ENCODE measurements at places on chromosomes 2 and 18. TPM values are rescaled to one million over a fixed set of nuclear protein-coding genes. Genes with fewer than 3 reads are reported as not detected.

GRCh38 chr2:108266218-108266617 is 22.5 kb upstream of the SULT1C2 start:
- no peak for DNase-seq
- no peaks in the 10 kb centered on the region for H3K27me3 ChIP-seq
- H3K27ac ChIP-seq = no peak overlapping the region
- H3K36me3 ChIP-seq = no peaks in the 10 kb centered on the region
- no peak overlapping the region for H3K4me3 ChIP-seq

- H3K27me3 ChIP-seq = no peaks in the 10 kb centered on the region
- peaks cover 58% of the 10 kb centered on the region for H3K4me1 ChIP-seq
- peak; percentile 48 for DNase-seq
- no peak overlapping the region for H3K27ac ChIP-seq
Measured at GRCh38 chr2:239383036-239383758, 17.6 kb downstream of the HDAC4 start.

GRCh38 chr2:69046221-69046662 is 33.3 kb downstream of the ANTXR1 start:
- no peaks in the 10 kb centered on the region for H3K27me3 ChIP-seq
- H3K4me3 ChIP-seq = no peak overlapping the region
- H3K27ac ChIP-seq = no peak overlapping the region
- peaks cover 14% of the 10 kb centered on the region for H3K4me1 ChIP-seq

- H3K36me3 ChIP-seq = no peaks in the 10 kb centered on the region
- no peak overlapping the region for H3K27ac ChIP-seq
- no peaks in the 10 kb centered on the region for H3K27me3 ChIP-seq
- H3K4me1 ChIP-seq = peaks cover 20% of the 10 kb centered on the region
Measured at GRCh38 chr18:70331456-70332097, 42.7 kb downstream of the SOCS6 start.

DNA sequence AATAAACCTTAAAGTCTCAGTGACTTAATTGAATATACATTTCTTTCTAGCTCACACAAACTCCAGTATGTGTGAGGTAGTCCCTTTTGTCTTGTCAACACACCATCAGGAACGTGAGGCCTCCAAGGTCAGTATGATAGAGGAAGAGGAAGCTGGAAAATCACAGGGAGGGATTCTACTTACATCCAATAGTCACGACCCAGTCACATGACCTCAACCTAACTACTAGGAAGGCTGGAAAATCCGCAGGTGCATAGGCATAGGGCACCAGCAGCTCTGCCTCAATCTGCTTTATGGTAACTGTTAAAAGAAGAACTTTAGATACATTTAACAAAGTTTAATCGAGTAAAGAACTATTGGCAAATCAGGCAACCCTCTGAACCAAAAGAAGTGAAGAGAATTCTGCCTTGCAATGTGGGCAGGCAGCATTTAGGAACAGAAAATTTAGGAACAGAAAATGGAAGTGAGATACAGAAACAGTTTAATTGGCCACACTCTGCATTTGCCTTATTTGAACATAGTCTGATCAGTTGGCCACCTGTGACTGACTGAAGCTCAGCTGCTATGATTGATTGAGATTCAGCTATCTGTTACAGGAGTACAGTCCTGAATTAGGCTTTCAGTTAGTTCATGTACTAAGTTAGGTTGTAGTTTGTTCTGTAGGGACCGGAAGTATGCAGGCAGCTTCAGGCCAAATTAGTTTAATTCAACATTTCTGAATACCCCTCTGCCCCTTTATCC is 165.0 kb upstream of the PARD3B start:
- H3K4me3 ChIP-seq = no peak overlapping the region
- no peaks in the 10 kb centered on the region for H3K4me1 ChIP-seq
- no peaks in the 10 kb centered on the region for H3K36me3 ChIP-seq
- H3K27me3 ChIP-seq = no peaks in the 10 kb centered on the region
- DNase-seq = no peak

- no peaks in the 10 kb centered on the region for H3K36me3 ChIP-seq
- no peak overlapping the region for H3K4me3 ChIP-seq
- no peaks in the 10 kb centered on the region for H3K4me1 ChIP-seq
Measured at GRCh38 chr2:41912776-41913175, 135.0 kb upstream of the PKDCC start.

- H3K4me1 ChIP-seq = peaks cover 5% of the 10 kb centered on the region
- peak overlapping the region; percentile 54 for H3K27ac ChIP-seq
- no peak overlapping the region for H3K4me3 ChIP-seq
- DNase-seq = peak; percentile 83
Measured at GRCh38 chr2:238929242-238930081, 81.6 kb downstream of the TWIST2 start.

DNA sequence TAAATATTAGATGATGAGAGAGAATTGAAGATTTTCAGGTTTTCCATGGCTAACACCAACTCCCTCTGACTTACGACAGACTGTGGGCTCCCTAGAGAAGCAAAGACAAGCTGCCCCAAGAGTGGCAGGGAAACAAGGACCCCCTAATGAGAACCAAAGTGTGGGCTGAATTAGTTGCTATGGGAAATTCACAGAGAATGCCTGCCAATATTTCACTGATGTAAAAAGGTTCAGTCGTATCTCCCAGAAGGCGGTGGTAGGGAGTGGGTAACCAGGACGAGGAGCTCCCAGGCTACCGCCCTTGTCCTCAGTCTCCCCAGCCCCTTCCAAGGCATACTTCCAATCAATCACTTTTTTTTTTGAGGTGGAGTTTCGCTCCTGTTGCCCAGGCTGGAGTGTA is 113.6 kb downstream of the LAMA1 start:
- no peaks in the 10 kb centered on the region for H3K36me3 ChIP-seq
- DNase-seq = no peak
- no peaks in the 10 kb centered on the region for H3K27me3 ChIP-seq

- H3K4me1 ChIP-seq = no peaks in the 10 kb centered on the region
- DNase-seq = no peak
- no peak overlapping the region for H3K27ac ChIP-seq
- no peaks in the 10 kb centered on the region for H3K36me3 ChIP-seq
- no peak overlapping the region for H3K4me3 ChIP-seq
Measured at GRCh38 chr2:68415521-68415920, 50.4 kb downstream of the PLEK start.

GRCh38 chr2:27915874-27916273 is 25.3 kb downstream of the BABAM2 start:
- H3K36me3 ChIP-seq = no peaks in the 10 kb centered on the region
- H3K27me3 ChIP-seq = no peaks in the 10 kb centered on the region
- no peak for DNase-seq
- H3K27ac ChIP-seq = peak overlapping the region; percentile 75
- H3K4me1 ChIP-seq = peaks cover 32% of the 10 kb centered on the region
- H3K4me3 ChIP-seq = no peak overlapping the region

The SOWAHC gene
- total RNA-seq = 29.3 TPM

The CEBPZ gene
- 54.2 TPM for total RNA-seq

The CGREF1 gene
- 1.1 TPM for total RNA-seq

The GPAT2 gene
- 0.33 TPM for total RNA-seq

The IL36B gene
- not detected for total RNA-seq

The WNT6 gene
- total RNA-seq = 2.6 TPM
